Left renal pelvis (tissue), 4 donors: ENCODE measurements at places on chromosomes 7 and 10.

DNA sequence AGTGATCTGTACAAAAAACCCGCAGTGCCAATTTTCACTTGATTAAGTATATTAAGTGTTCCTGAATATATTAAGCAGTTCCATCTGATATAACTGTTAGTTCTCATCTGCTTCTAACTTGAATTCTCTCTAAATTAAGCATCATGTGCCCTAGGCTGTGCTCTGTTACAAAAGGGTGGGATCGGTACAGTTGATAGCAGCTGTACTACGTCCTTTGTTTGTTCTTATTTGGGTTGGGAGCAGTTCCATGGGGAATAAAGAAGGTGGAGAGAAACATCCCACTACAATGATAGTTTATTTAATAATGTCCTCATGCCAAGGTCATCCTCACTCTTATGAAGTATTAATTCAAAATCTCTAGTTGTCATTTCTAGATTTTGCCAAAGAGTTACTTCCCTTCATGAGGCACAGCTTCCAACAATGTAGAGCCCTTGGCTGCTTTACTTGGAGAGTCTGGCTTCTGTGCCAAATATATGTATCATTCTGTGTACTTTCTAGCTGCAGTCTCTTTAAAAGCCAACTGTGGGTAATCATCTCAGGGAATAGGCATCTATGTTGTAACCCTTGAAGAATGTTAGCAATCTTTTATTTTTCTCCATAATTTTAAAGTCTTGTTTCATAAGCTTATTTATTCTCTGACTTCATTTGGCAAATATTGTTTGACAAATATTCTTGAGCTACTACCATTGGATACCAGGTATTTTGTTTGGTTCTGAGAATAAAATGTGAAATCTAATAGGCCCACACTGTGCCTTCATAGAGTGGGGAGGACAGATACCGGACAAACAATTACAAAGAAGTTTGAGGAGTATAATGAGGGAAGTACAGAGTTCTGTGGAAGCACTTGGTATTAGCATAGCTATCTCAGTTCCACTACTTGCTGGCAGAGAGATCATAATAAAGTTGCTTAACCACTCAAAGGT, 22.4 kb upstream of the AHR start:
- no peak for DNase-seq

GRCh38 chr7:105493196-105493922, 28.7 kb downstream of the PUS7 start:
- no peak for DNase-seq

GRCh38 chr7:94394437-94395140, at the start of gene COL1A2:
COL1A2 (plus strand) TSS chr7:94394895; CDS start chr7:94395032, 137 bp downstream.
- no peak for DNase-seq

- no peak for DNase-seq
These were observed 39.4 kb upstream of the ZMIZ2 start for GRCh38 chr7:44709011-44709915.

GRCh38 chr7:113085781-113086390, 741 bp downstream of the GPR85 start:
- no peak for DNase-seq

DNA sequence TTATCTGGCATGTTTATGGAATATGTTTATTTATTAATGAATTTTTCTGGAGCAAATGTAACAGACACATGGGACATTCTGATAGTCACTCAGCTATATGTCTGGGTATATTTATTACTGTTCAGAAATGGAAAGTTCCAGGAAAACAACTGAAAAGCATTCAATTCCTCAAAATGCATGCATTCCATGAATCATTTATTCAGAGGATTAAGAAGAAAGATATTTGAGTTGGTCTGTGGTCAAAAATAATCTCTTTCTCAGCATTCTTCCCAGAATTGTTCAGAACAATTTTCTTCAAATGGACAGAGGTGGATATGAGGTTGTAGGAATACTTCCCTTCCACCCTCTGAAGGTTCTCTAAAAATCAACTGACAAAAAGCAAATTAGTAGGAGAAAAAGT, 97.6 kb upstream of the ITGB1 start:
- no peak for DNase-seq

DNA sequence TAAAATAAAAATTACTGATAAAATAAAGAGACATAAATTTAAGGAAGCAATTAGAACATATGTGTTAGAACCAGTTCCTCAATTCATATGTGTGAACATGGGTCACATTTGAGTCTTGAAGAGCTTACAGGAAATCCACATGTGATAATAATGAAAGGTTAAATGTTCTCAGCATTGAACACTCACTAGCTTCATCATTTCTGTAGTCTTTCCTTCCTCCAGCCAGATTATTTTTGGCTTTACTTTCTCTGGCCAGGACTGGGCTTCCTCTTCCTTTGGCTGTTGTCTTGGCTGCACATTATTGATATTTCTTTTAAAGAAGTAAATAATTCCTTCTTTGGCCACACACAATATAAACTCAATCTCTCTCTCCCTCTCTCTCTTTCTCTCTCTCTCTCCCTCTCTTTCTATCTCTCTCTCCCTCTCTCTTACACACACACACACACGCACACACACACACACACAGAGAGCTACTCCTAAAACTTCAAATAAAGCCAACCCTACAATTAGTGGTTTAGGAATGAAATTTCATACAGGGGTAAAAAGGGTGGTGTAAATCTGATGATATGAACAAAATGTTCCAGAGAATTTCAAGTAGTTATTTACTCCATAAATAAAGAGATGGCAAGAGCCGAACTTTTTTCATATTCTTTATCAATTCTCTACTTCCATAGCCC, 171.2 kb downstream of the REEP3 start:
- DNase-seq, result no peak

- DNase-seq, result no peak
These were observed 32.5 kb downstream of the OGDH start for GRCh38 chr7:44638611-44639557.

DNA sequence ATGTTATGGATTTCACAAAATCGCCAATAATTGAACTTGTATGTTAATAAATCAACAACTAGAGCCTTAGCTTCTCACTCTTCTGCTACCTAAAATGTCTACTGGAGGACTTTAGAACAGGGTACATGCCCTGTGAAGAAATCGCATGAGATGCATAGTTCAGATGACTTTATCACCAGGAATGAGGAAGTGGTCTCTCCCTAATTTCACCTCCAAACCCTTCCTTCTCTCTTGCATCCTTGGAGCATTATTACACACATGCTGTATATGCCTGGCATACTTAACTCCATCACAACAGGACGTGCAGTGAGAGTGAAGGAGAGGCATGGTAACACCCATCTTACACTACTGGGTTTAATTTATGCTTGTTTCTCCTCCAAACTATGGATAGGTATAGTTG, 27.8 kb downstream of the RHEB start:
- no peak for DNase-seq

GRCh38 chr10:78199005-78199725, 165.5 kb downstream of the RPS24 start:
- DNase-seq, result no peak

DNA sequence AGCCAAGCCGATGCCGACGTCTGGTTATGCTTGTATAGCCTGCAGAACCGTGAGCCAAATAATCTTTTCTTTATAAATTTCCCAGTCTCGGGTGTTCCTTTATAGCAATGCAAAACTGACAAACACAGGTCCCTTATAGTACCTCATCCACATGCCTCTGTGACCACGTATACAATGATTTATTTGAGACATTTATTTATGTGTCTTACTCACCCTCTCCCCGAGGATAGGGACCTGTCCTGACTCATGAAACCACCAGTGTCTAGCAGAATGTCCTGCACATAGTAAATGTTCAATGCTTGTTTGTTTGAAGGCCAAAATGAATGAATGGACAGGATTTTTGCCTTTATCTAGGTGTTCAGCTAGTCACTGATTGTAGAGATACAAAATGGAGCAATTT, 147.9 kb upstream of the FZD8 start:
- DNase-seq, result no peak

- no peak for DNase-seq
These were observed 227.9 kb downstream of the TCF7L2 start for GRCh38 chr10:113177936-113178335.

- DNase-seq, result no peak
These were observed 36.8 kb downstream of the SRI start for GRCh38 chr7:88183051-88183450.

DNA sequence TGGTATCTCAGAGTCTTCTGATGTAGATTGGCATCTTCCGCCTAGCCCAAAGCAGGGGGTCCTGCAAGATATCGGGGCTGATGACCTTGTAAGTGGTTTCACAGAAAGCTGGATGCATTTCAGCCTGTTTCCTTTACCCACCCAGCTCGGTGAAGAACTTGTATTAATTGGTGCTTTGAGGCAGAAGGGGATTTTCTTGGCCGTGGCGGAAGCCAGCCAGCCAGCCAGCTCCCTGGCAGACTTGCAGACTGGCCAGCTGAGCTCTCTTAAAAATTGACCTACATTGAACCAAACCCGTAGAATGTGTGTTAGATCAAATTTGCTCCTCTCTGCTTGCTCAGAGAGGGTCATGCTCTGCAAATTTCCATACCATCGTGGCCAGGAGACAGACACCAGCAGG, 218.4 kb downstream of the ADAM12 start:
- no peak for DNase-seq

- no peak for DNase-seq
These were observed 78.3 kb downstream of the GRK5 start for GRCh38 chr10:119285495-119286267.

DNA sequence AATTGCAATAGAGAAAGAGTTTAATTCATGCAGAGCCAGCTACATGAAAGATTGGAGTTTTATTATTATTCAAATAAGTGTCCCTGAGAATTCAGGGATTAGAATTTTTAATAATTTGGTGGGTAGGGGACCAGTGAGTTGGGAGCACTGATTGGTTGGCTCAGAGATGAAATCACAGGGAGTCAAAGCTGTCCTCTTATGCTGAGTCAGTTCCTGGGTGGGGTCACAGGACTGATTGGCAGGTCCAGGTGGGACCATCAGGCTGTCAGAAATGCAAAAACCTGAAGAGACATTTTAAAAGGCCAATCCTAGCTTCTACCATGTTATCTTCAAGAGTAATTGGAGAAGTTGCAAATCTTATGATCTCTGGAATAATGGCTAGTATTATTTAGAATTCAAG, 56.0 kb upstream of the KAT6B start:
- no peak for DNase-seq

DNA sequence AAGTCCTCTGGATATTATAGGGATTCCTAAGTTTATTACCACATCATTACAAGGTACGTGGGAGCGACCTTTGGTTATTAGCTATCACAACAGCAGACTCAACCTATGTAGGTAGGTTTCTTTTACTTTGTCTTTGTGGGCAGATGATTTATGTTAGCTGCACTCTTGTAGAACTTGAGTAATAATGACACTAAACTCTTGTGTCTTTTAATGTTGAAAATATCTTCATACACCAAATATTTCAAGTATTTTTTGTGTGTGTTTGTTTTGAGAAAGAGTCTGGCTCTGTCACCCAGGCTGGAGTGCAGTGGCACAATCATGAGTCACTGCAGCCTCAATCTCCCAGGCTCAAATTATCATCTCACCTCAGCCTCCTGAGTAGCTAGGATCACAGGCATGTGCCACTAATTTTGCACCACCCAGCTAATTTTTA, 19.2 kb upstream of the SUPV3L1 start:
- DNase-seq, result no peak

DNA sequence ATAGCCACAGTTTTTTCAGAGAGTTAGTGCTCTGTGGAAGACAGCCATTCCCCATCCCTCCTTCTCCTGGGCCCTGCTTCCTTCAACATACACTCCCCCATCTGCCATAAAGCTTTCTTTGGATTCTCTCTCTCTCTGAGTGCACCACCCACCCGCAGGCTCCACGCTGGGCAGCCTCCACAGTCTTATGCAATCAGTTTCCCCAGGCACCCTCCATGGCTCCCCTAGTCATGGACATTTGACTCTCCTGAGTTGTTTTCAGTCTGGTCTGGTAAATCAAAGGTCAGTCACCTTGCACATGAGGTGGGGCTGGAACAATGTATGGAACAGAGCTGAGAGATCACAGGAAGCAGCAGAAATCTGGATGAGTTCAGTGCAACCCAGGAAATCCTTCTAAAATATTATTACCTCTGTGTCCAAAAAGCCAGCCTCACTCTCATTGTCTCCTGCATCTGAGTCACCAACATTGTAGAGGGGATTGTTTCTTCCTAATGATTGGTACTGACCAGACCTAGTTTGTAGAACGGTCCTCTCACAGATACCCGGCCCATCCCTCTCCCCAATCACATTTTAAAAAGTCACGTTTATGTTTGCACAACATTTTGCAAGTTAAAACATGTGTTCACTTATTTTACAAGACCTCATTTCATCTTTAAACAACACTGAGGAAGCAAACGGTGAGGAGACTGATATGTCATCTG, 70.1 kb downstream of the CYCS start:
- no peak for DNase-seq

DNA sequence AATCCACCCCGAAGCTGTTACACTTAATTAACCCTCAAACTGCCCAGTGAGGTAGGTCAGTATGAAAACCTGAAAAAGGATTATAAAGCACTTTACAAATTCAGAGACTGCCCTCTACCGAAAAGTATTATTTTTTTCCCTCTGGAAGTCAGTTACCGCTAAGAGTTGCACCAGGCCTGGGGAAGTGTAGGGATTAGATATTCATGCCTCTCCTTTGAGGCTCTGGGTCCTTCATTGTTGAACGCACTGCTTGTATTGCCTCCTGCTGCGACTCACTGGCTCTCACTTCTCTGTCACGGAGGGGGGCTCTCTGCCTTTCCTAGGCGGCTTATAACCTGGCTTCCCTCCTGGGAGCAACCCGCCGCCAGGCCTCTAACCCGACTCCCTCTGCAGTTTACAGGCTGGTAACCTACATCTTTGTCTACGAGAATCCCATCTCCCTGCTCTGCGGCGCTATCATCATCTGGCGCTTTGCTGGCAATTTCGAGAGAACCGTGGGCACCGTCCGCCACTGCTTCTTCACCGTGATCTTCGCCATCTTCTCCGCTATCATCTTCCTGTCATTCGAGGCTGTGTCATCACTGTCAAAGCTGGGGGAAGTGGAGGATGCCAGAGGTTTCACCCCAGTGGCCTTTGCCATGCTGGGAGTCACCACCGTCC, 2.7 kb downstream of the RHBDD2 start:
- DNase-seq, result no peak

DNA sequence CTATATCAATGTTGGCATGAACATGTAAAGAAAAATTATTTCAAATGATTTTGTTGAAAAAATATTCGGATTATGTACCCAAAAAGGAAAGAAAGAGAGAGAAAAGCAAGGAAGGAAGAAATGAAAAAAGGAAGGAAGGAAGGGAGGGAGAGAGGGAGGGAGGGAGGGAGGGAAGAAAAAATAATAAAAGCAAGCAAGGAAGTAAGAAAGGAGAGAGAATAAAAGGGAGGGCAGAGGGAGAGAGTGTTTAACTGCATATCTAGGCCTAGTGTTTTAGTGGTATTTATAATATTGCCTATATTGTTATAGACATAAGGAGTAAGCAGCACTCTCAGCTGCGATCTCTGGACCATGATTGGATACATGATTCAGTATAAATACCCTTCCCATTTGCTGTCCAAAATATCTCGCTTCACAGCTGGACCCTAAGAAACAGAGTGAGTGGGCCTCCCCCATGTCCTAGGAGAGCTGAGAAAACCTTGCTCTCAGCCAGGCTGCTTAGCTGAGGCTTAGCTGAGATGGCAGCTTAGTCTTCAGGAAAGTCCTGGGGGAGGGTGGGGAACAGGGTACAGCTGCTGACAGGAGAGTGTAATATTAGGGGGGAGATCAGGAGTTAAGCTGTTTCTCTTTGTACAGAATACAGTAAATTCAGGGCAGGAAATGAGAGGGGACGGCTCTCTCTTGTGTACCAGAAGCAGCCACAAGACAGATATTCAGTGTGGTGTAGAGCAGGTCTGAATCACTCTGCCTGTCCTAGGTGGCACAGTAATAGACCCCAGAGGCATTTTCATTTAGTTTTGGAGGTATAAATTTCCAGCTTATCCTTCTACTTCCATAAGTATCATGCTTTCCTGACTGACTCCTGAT, 66.8 kb upstream of the TARP start:
- DNase-seq, result no peak

- no peak for DNase-seq
These were observed 54.5 kb downstream of the LRRC4 start for GRCh38 chr7:127976738-127977120.
